SK-N-SH treated with all-trans-retinoic acid at 6 μM for 48 hours (cell line): ENCODE measurements at places on chromosomes 4 and X.

DNA sequence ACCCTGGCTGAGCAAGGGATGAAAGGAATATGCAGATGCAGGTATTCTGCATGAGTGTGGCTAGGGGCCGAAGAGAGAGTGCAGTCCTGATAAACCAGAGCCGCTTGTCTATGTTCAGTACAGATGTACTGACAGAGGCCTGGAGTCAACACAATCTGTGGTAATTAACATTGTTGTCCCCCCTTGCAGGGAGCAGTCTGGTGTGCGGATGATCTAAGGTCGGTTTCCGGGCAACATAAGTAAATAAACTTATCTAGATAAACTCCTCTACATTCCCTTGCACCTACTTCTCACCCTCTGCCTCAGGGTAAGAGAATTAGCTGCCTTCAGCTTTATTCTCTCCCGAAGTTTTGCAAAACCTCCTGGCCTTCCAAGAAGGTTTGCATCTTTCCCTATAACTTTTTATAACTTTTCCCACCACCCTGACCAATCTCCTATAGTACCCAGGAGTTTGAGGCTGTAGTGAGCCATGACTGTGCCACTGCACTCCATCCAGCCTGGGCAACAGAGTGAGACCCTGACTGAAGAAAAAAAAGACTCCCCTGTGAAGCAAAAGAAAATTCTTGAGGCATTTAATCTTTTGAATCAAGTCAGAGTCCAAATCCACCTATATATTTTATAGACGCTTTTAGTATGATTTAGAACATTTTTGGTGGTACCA, 26.6 kb downstream of the SNX25 start:
- ATAC-seq, result peak; percentile 66

- no peak for ATAC-seq
Measured at GRCh38 chrX:40314070-40314469, 216.3 kb upstream of the BCOR start.

DNA sequence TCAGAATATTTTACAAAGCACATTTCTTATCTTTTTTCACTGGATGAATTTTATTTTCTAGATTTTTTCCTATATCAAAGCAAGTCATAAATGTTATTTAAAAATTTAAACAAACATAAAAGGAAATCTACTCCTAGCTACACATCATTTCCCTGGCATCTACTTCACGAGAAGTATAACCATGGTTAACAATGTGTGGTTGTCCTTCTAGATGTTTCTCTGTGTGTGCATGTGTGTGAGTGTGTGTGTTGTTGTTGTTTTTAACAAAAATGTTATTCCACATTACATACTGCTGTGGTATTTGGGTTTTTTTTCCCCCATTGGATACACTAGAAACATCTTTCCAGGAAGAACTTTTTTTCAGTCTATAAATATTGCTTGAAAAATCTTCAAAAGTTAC, 103.1 kb downstream of the CHIC2 start:
- no peak for ATAC-seq

GRCh38 chr4:18051281-18051680, 29.7 kb upstream of the LCORL start:
- no peak for ATAC-seq

DNA sequence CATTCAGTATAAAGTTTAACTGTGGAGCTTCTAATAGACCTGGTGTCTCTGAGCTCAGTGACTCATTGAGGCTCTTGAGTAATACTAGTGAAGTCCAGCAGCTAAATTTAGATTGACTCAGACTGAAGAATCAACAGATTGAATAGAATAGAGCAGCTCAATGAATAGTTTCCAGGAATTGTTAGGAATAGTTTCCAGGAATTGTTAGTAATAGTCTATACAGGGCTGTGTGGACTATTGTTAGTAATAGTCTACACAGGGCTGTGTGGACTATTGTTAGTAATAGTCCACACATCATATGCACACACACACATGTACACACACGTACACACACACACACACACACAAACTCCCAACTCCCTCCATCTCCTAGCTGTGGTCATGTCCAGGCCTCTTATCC, 3.0 kb downstream of the GIMD1 start:
- peak; percentile 95 for ATAC-seq

- ATAC-seq, result 0 out of 3 replicates have a peak, but pooled peaks have one; percentile 24
Measured at GRCh38 chr4:123659730-123660129, 263.1 kb downstream of the SPRY1 start.

GRCh38 chr4:183504930-183505610, at the start of gene ING2:
Gene ING2 (plus strand): TSS chr4:183505058. CDS start chr4:183505196, 138 bp downstream.
- ATAC-seq, result peak; percentile 71

DNA sequence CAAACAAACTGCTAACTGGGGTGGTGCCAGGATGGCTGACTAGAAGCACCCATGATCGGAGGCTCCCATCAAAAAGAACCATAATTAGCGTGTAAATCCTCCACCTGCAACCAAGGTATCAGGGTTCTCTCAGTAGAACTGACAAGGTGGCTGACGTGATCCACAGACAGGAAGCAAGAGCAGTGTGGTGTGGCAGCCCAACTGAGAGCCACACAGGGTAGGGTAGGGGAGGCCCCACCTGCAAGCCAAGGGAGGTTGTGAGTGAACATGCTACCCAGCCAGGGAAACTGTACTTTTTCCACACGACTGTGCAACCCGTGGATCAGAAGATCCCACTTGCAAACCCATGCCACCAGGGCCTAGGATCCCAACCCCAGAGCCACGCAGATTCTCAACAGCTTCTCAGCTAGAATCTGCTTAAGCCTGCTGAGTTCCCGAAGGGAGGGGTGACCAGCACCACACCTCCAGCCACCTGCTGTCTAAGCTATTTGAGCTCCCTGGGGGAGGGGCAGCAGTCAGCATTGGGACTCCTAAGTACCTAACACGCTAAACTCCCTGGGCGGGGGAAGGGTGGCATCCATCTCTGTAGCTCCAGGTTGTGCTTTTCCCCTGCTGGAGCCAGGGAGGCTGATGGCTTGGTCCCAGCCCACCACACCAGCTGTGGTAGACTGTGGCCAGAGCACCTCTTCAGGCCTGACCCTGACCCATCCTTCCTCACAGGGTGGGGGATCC, 425.1 kb downstream of the GPM6A start:
- ATAC-seq, result no peak

- peak; percentile 73 for ATAC-seq
Measured at GRCh38 chrX:149829751-149830191, 48.0 kb downstream of the MAGEA9 start.

GRCh38 chrX:24682739-24683432, 10.8 kb upstream of the POLA1 start:
- no peak for ATAC-seq

DNA sequence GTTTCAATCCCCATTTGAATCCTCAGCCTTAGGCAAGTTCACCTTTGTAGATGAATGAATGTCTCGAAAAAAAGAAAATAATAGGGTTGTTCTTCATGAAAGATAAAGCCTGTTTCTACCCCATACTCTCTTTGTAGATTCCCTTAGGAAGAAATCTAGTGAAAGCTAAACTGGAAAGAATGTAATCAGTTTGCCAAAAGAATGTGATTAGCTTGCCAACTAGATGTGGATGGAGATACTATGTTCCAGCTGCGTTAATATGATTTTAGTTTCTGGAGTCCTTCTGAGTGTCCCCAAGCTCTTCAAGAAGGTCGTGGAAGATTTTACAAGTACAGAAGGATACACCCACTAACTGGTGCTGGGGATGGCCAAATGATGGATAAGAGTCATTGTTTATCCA, 162.3 kb upstream of the EDNRA start:
- 0 out of 3 replicates have a peak, but pooled peaks have one; percentile 18 for ATAC-seq

DNA sequence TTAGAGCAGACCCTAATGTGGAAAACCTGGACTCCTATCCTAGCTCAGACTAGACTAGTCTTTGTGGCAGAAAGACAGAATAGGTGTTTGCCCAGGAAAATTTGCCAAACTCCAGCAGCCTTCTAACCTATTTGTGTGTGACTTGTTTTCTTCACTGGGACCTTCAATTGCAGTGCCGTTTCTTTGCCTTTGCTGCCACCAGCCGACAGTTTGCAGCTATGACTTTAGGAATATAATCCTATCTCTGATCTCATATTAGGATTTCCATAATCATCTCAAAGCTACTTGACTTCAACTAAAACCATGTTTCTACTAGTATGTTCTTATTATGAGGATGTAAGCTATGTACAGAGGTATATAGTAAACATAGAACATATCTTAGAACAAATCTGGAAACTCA, 60.2 kb upstream of the PGAM4 start:
- peak; percentile 79 for ATAC-seq

DNA sequence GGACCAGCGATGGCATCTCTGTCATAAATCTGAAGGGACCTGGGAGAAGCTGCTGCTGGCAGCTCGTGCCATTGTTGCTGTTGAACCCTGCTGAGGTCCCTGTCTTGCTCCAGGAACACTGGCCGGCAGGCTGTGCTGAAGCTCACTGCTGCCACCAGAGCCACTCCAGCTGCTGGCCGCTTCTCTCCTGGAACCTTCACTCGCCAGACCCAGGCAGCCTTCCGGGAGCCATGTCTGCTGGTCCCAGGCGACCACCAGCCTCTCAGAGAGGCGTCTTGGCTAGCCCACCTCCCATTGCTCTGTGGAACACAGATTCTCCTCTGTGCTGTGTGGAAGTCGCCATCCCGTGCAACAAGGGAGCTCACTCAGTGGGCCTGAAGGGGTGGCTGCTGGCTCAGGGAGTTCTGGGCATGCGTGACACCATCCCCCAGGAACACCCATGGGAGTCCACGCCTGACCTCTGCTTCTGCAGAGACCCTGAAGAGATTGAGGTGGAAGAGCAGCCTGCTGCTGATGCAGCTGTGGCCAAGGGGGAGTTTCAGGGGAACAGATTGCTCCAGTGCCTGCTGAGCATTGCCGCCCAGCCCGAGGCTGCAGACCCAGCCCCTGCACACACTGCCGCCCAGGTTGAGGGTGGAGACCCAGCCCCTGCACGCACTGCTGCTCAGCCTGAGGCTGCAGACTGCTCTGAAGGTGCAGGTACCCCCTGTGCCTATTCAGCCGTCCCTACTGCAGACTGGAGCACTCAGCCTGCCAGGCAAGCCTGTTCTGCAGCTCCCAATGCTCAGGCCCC, 33.1 kb upstream of the CYP4V2 start:
- no peak for ATAC-seq
